ENCODE measurements at places on chromosomes 11 and 22.
A peak's percentile ranks its signal among the peaks of the same experiment; 100 is the strongest.

DNA sequence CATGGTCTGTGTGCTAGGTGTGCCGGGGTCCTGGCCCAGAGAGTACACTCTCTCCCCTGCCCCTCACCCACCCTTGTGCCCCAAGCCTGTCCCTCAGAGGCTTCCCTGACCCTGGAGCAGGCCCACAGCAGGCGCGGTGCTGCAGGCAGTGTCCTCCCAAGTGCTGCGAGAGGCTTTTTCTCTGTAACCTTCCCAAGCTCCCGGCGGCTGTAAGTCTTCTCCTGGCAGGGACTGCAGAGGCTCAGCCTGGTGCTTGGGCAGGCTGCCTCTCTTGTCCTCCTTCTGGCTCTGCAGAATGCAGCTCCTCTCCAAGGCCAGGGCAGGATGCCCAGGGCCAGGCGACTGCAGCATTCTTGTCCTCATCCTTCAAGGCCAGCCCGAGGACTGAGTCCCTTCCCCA lies 15.9 kb downstream of the RFPL1 start:
- no peak for DNase-seq

DNA sequence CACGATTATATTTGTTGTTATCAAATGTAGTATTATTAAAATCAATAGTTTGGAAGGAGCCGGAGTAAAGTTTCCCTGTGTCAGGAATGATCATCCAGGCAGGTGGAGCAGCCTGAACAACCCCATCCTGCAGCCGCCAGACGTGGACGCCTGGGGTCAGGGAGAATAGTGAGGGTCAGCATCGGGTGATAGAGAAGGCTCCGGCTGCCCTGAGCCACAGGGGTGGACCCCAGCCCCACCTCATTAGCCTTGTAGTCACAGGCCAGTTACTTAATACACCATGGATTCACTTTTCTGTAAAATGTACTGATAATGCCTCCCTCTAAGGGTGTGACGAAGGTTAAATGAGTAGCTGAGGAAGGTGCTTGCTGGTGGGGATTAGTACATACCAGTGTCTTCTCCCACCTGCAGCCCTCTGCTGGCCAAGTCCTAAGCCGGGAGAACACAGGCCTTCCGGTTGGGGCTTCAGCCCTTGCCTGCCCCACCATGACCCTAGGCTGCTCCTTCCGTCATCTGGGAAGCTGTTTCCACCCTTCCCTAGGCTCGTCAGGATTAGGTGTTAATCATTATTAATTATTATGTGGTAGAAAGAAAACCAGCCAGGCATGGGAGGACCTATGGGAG lies 14.9 kb downstream of the TMEM121B start:
- no peak for DNase-seq

DNA sequence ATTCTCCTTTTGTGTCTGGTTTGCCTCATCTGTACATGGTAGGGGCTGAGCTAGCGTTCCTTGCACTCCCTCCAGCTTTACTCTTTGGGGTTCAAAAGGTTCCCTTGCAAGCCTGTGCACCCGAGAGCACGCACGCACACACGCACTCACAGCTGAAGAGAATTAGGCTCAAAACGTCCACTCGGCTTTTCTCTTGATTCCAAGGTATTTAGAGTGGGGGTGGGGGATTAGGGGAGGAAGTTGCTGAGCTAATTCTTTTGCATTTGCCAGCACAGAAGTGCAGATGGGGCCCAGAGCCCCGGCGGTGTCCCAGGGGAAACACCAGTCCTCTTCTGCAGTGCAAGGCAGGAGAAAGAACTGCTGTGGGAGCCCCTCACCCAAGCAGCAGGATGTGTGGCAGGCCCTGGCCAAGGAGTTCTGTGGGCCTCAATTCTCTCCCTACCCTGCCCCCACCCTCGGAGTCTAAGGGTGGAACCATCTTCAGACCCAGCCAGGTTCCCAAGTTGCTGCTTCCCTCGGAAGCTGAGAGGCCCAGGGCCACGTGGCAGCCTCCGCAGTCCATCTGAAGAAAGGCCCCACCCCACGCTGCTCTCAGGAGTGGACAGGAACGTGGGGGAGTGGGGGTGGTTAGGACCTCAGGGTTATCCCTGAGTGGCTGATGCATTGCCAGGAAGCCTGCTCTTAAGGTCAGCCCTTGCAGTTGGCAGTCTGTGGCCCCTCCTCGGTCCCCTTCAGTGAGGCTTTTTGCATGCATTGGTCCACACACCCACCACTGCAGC lies 3.8 kb upstream of the KCNQ1OT1 start:
- no peak for DNase-seq

DNA sequence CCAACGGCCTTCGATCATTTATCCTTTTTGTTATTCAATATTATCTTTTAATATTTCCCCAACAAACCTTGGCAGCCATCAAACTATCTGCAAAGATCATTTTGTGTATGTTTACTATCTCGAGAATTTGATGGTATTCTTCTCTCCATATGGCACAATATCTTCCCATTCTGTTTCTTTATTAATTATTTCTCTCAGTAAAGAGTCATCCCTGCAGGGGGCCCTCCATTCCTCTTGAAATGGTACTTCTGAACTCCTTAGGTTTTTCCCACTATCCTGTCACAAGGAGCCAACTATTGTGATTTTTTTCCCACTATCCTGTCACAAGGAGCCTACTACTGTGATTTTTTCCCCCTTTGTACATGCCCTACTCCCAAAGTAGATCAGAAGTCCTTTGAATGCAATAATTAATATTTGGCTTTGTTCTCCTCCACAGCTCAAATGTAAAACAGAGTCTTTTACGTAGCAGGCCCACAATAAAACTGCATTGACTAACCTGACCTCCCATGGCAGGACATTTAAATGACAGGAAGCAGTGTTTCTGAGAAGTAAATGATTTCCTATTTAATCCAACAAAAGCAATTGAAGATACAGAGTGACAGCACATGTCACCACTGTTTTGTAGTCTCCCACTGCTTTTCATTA lies 43.3 kb downstream of the PDGFD start:
- DNase-seq = no peak

DNA sequence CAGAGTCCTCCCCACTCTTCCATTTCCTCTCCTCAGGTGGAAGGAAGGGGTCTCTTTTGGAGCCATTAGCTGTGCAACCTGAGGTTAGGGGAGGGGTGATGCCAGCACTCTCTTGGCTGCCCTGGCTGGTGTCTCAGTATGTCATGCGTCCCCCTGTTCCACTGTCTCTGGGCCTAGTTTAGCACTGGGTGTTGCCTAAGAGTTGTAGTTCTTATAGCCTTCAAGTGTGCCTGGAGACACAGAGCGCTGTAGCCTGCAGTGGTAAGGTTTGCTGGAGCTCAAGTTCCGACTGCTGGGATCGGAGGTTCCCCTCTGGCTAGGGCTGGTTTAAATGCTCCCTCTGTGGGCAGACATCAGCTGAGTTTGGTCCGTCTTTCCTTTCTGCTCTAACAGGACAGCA lies 20.9 kb downstream of the OR10D3 start:
- no peak for DNase-seq

GRCh38 chr22:43230971-43231723 lies 44.2 kb upstream of the TTLL12 start:
- DNase-seq = peak; percentile 53

DNA sequence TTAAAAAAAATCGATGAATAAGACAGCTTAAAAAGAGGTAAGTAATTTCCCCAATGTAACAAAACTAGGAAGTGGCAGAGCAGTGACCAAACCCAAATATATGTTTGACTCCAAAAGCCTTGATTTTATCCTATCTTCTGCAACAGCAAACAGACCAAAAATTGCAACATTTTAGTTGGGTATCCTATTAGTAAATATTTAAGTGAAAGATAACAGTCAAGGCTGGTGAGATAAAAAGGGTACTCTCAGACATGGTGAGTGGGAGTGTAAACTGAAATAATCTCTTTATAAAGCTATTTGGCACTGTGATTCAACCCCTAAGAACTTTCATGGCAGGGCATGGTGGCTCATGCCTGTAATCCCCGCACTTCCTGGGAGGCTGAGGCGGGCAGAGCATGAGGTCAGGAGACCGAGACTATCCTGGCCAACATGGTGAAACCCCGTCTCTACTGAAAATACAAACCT lies 1.9 kb upstream of the RDX start:
- no peak for DNase-seq

DNA sequence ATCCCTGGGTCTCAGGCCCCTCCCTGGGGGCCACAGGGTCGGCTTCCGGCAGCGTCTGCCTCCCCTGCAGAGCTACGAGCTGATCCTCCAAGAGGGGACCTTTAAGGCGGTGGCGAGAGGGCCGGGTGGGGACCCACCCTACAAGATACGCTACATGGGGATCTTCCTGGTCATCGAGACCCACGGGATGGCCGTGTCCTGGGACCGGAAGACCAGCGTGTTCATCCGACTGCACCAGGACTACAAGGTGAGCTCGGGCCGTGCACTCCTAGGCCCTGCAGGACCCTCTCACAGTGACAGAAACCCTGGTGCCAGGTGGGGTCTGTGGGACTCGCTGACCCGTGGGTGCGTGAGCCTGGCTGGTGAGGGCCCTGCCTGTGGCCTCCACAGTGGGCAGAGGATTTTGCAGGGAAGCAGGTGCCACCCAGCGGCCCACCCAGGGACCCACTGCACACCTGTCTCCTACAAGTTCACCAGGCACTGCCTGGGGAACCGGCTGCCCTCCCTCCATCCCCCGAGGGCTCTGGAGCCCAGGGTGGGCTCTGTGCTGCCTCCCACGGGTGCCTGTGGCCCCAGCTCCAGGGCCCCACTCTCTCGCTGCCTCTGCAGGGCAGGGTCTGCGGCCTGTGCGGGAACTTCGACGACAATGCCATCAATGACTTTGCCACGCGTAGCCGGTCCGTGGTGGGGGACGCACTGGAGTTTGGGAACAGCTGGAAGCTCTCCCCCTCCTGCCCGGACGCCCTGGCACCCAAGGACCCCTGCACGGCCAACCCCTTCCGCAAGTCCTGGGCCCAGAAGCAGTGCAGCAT lies 13.7 kb downstream of the MUC5B start:
- no peak for DNase-seq

DNA sequence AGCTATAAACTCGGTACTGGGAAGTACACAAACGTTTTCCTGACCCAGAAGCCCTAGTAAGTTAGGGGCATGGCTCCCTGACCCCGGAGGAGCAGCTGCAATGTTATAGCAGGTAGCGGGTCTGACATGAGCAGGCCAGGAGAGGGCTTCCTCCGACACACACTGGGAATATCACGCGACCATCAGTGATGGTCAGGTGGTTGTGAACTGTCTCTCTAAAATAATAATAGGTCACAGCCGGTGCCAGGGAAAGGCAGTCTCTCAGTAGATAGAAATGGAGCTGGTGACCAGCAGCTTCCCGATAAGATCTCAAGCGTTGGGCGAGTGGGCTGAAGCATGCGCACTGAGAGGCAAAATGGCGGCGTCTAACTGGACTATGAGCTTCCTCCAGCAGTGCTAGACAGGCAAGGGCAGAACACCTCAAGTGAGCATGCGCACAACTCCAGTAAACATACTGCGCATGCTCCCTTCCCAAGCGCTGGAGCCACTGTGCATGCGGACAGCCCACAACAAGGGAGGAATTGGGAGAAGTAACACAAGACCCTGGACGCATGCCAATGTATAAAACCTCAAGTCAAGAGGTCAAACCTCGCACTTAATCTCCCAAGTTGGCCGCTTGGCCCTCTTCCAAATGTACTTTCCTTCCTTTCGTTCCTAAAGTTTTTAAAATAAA lies 22.3 kb upstream of the TESMIN start:
- no peak for DNase-seq

Measured in activated CD4-positive, alpha-beta T cell treated with anti-CD3 and anti-CD28 coated beads for 1 hour (primary cell).